ENCODE measurements at places on chromosomes 11 and 22.

GRCh38 chr11:126949066-126949891, 51.3 kb downstream of the KIRREL3 start:
- DNase-seq = no peak

DNA sequence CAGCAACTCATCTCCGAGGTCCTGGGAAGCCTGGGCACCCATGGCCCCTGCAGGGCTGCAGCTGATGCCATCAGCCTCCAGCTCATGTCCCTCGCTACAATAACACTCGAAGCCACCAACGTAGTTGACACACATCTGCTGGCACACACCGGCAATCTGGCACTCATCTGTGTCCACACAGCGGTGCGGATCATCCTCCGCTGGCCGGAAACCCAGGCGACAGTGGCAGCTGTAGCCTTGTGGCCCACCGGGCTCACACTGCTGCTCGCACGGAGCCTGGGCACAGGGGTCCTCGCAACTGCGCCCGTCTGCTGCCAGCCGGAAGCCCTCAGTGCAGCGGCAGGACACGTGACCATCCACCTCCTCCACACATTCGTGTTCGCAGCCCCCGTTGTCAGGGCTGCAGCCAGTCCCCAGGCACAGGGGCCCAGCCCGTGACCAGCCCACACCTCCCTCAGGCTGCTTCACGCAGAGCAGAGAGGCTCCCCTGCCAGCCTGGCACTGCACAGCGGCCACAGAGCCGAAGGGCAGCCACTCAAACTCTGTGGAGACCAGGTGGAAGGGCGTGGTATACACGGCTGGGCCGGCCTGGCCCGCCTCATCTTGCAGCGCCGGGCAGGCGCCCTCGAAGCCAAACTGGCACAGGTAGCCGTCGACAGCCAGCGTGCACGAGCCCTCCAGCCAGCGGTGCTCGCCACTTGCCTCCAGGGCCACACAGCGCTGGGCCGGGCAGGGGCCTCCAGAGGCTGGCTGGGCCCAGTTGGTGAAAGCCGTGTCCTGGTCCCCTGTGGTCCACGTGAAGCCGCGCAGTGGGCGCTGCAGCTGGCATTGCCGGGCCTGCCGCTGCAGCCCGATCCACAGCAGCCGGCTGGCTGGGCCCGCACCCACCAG, 678 bp downstream of the CD248 start:
- DNase-seq = no peak

DNA sequence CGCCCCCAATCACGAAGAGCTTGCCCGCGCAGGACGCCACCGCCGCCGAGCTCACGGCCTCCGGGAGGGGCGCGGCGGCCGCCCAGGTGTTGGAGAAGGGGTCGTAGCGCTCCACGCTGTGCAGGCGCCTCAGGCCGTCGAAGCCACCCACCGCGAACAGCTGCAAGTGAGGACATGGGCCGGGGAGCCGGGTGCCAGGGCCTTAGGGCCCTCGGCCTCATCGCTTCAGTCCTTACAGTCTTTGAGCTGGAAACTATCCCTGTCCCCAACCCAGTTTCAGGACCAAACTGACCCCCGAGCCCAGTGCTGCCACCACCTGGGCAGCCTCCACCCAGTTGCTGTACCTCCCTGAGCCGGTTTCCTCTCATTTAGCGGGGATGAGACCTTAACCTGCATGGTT, 7.6 kb downstream of the KLHL35 start:
- DNase-seq = no peak

- DNase-seq = peak; percentile 57
These were observed 13.9 kb downstream of the CCND1 start for GRCh38 chr11:69654660-69655478.

GRCh38 chr11:63764679-63765647, 3.6 kb downstream of the ZFTA start:
- no peak for DNase-seq

- DNase-seq = no peak
These were observed 130.1 kb downstream of the MN1 start for GRCh38 chr22:27671413-27671935.

- DNase-seq = no peak
These were observed 140.0 kb upstream of the POU2AF2 start for GRCh38 chr11:111105566-111105965.

- DNase-seq = no peak
These were observed 34.9 kb downstream of the RSPH14 start for GRCh38 chr22:23106906-23107367.

GRCh38 chr11:107017104-107017432, 1.2 kb downstream of the GUCY1A2 start:
- DNase-seq = no peak

DNA sequence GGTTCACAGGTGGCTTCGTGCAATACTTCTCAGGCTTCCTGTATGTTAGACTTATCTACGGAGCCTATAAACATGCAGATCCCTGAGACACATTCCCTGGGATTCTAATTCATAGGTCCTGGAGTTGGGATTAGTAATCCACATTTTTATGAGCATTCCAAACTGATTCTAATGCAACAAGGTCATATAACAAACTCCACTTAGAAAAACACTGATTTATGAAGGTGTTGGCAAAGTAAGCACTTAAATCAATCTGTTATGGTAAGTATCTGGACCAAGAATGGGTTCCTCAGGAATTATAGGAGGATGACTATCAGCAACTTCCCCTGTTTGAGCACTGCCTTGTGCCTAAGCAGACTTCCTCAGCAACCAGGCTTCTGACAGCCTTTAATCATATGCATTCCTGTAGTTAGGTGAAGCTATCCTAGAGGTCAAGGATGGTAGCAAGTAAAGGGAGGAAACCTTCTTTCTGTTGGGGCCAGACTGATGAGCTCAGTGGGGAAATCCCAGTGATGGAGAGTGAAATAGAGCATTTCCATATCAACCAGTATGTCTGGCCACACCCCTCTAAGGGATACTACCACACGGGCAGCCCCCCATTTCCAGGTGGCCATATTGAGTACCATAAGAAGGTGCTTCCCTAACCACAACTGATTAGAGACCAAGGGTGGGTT, 89.6 kb downstream of the RASSF10 start:
- no peak for DNase-seq

DNA sequence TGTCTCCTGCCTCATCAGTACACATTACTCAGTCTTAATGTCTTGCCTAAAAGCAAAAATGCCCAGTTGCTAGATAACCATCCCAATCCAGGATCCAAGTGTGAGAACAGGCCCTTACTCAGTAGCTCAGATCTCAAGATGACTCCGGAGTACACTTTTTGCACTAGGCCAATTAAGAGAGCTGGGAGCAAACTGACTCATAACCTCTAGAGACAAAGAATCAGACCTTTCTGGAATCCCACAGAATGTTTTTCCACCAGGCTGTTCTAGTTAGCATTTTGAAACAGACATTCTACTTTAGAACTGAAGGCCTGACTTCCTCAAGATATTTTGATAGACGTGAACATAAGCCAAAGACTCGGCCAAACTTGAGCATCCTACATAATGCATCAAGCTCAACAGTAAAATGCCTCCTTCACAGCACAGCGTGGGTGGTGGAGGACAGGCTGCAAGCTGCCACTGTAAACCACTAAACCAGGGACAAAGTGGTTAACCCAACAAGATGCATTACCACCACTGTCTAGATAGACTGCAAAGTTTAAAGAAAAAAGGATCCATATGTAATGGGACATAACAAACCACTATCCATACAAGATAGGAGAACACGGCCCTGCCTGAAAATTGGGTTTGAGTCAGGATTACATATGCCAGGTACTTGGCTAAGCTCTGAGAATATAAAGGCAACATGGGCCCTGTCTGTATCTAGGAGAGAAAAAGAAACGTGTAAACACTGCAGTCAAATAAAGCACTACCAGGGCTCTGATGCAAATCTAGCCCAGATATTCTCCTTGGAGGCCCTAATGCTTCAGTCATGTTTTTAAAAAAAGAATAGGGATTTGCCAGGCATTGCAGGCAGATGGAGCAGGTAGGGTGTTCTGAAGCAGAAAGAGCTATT, 48.3 kb downstream of the MYH9 start:
- no peak for DNase-seq

GRCh38 chr22:26724414-26724813, 67.0 kb downstream of the MIAT start:
- DNase-seq = no peak

GRCh38 chr22:43343670-43344519, 723 bp upstream of the SCUBE1 start:
- no peak for DNase-seq

- no peak for DNase-seq
These were observed 1.2 kb downstream of the CDC42EP2 start for GRCh38 chr11:65315866-65316226.

- DNase-seq = no peak
These were observed 18.8 kb downstream of the ZFP91 start for GRCh38 chr11:58597486-58598144.

- DNase-seq = no peak
These were observed 20.2 kb downstream of the BLID start for GRCh38 chr11:122095681-122096262.

- no peak for DNase-seq
These were observed 70.3 kb downstream of the TNRC6B start for GRCh38 chr22:40247976-40248375.

GRCh38 chr11:118607401-118608359, at the start of gene PHLDB1:
Gene PHLDB1 (plus strand): TSS chr11:118607615. CDS start chr11:118613837, 6,222 bp downstream.
- DNase-seq = peak; percentile 86

GRCh38 chr11:74680703-74681531, 50.3 kb downstream of the CHRDL2 start:
- DNase-seq = no peak

DNA sequence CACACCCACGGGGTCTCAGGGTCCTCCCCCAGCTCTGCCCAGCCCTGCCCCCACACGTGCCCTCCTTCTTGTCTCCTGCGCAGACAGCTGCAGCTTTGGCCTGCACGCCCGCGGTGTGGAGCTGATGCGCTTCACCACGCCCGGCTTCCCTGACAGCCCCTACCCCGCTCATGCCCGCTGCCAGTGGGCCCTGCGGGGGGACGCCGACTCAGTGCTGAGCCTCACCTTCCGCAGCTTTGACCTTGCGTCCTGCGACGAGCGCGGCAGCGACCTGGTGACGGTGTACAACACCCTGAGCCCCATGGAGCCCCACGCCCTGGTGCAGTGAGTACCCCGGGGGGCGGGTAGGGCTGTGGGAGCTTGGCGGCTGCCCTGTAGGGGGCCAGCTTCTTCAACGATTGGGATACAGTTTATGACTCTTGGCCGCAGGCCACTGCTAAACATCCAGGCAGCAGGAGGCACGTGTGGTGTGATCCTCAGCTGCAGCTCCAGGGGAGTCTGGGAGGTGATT, 30.8 kb downstream of the ST14 start:
- DNase-seq = no peak

DNA sequence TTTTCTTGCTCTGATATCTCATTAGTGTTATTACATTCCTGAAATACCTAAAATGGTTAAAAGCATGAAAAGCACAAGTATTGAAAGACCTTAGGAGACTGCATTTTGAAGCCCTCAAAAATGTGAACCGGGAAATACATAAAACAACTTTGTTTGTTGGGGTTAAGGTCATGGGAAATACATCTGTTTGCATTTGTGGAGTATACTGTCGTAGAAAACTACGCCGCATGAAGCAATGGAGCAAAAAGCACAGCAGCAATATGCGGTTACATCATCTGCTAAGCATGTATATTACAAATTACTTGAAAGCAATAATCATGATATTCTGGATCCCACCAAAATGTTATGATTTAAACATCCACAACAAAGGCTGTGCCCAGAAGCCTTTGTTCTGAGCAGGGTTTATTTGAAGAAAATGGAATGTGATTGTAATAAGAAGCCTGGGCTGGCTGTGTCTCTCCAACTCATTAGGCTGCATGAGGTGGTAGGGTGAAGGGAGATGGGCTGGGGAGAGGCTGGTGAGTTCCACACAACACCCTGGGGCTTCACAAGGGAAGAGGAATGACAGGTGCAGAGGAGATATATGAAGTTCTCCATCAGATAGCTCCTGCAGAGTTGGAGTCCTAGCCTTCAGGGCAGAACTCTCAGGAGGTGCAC, 64.7 kb upstream of the LIN7C start:
- no peak for DNase-seq

GRCh38 chr22:37894939-37895670, 11.0 kb upstream of the MICALL1 start:
- no peak for DNase-seq

DNA sequence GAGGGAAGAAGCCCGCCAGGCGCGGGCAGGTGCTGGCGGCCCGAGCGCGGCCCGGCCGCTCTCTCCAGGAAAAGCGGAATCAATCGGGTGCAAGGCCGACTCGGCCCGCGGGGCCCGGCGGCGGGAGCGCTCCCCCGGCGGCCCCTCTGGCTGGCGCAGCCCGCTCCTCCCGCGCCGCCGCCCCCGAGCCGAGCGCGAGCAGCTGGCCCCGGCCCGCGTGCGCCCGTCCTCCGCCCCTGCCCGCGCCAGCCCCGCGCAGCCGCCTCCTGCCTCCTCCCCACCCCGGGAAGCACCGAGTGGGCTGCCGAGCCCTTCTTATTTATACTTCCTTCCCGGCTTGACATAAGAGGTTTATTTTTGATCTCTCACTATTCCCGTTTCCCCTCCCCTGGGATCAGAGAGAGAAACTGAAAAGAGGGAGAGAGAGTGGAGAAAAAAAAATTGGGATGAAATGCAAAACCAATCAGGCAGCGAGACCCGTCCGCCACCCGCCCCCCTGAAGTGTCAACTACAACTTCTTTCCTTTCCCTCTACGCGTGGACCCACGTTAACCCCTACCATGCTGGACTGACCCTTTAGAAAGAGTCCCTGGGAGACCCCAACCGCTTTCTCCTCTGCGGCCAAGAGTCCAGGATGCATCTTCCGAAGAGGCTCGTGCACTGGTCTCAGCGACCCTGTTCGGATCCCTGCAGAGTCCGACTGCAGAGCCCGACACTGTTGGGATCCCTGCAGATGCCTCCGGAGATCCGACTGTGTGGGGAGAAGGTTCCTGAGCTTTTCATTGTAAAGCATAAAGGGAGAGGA, at the start of gene ADAMTS8:
ADAMTS8 (minus strand) TSS at position 294 of the 804 bp plus-strand sequence. CDS start 323 bp downstream, outside the sequence.
- no peak for DNase-seq

GRCh38 chr22:39252461-39253434, 8.0 kb upstream of the PDGFB start:
- no peak for DNase-seq

- DNase-seq = peak; percentile 95
These were observed 3.7 kb upstream of the DPF2 start for GRCh38 chr11:65329944-65330403.

GRCh38 chr22:50299785-50300619, 7.4 kb downstream of the PLXNB2 start:
- DNase-seq = no peak

GRCh38 chr11:12243486-12243885, 133.1 kb downstream of the MICAL2 start:
- DNase-seq = no peak

DNA sequence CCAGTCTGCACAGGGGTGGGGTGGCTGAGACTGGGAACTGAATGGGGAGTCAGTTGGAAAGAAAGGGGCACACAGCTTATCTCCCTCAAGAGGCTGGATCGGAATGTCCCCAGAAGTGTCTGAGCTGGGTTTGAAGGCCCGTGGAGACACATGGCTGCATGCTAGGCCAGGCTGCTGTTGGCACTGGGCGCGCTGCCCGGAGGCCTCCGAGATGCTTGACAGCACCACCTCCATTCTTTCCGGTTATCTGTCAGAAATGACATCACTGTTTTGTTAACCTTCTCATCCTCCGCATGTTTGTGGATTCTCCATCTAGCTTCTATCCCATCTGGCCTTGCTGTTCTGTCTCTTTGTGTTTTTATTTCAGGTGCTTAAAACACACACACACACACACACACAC, 85.5 kb downstream of the APIP start:
- DNase-seq = no peak

Measured in sigmoid colon (tissue), 7 donors.